ENCODE measurements at places on chromosomes 16 and 17.

DNA sequence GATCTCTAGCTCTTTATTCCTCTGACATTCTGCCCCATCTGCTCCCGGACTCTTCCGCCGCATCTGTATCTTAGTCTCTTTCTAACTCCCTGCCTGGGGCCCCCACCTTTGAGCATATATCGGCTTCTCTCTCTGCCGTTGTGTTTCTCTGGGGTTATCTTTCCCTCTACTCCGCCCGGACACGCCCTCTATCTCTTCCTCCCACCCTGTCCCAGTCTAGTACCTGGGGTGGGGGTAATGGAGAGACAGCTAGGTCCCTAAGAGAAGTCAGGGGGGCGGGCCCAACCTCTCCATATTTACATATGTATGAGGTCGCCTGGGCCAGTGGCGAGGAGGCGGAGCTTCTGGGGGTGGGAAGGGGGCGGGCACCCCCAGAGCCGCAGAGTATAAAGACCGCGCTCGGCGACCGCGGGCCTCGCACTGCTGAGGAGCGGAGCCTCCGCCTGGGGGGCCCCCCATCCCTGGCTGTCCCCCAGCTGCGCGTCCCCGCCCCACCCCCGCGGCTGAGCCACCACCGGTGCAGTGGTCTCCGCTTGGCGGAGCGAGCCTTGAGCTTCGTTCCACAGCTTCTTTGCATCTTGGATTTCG lies at the start of gene ATP1B2:
TSS of gene ATP1B2 (plus strand) at position 418 of the 588 bp plus-strand sequence. CDS start 593 bp downstream, outside the sequence.
- no peak for DNase-seq

- no peak for DNase-seq
Observed at GRCh38 chr17:4942760-4943508, 2.9 kb downstream of the RNF167 start.

DNA sequence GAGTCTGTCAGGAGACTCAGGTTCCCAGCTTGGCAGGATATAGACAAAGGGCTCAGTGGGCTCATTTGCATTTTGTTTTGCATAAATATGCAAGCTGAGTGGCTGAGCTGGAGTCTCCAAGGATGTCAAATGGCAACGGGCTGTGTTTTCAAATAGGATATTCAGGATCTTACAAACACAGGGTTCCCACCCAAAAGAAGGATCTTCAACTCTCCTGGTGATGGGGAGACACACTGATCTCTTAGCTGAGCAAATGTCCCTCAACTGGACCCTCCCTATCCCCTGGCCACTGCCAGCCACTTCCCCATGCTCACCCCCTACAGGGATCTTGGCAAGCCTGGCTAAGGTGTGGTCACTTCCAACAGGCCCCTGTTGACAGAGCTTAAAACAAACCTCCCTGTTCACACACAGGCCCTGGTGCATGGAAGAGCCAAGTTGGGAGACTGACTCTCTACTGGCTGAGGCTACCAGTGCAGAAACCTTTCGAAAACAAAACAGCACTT lies 61.6 kb downstream of the SOX9 start:
- DNase-seq = no peak

DNA sequence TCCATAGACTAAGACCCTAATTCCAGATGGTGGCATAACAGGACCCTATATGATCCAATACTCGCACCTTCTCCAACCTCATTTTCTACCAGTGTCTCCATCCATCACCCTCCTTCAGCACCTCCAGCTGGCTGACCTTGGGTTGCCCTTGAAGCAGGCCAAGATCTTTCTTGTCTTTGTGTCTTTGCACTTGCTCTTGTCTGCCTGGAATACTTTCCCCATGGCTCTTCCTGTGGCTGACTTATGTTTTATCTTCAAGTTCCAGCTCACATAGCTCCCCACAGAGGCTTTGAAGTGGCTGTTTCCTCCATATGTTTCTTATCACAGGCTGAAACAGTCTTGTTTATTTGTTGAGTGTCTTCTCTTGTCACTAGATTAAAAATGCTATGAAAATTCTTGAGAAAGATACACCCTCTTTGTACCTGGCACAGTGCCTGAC lies 29.6 kb upstream of the MMD start:
- no peak for DNase-seq

GRCh38 chr16:12245088-12245920 lies 268.8 kb downstream of the SNX29 start:
- no peak for DNase-seq

- DNase-seq = no peak
Observed at GRCh38 chr17:78206298-78206697, 7.8 kb upstream of the BIRC5 start.
